Thyroid gland (tissue), 4 donors: ENCODE measurements at places on chromosomes 5 and 9. TPM values are rescaled to one million over a fixed set of nuclear protein-coding genes. Genes with fewer than 3 reads are reported as not detected.

DNA sequence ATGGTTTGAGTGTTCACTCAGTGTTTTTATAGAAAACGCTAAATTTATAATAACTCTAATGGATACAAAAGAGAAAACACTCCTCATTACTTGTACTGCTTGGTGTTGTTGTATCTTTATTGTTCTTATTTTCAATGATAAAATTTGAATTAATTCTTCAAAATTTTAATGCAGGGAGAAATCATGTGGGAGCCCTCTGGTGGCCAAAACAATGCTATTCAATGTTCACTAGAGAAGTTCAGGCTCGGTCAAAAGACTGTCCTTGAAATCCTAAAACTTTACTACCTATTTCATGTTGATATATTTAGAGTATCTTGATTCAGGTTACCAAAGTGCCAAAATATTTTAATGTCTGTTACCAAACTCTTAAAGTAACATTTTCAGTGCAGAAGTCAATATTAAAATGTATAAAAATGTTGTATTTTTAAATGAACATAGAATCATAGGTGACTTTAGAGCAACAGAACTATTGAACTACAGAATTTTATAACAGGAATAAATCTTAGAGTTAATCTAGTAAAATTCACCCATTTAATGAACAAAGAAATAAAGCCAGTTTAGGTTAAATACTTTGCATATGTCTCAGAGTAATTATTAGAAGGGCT is 1259.8 kb downstream of the PTPRD start:
- H3K4me3 ChIP-seq: no peak overlapping the region
- no peak for DNase-seq
- no peaks in the 10 kb centered on the region for H3K27me3 ChIP-seq

DNA sequence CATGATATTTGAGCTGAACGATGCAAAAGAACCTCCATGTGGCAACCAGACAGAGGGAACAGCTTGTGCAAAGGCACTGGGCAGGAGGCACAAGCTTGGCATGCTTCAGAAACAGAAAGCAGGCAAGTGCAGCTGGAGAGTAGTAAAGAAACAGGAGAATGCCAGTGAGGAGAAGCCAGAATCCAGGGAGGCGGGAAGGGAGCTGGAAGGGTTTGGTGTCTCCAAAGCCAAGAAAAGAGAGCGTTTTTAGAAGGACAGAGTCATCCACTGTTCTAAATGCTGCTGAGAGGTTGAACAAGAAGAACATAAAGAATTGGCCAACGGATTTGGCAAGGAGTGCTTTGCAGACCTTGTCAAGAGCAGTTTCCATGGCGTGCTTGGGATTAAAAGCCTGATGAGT is 124.7 kb downstream of the TLE1 start:
- no peak overlapping the region for H3K4me3 ChIP-seq
- no peaks in the 10 kb centered on the region for H3K36me3 ChIP-seq
- H3K27ac ChIP-seq: no peak overlapping the region
- H3K27me3 ChIP-seq: no peaks in the 10 kb centered on the region
- DNase-seq: no peak

The FIBCD1 gene
- total RNA-seq: 0.11 TPM

The FBP1 gene
- total RNA-seq: 21.2 TPM

The SUSD3 gene
- total RNA-seq: 5.1 TPM

The PDE6A gene
- total RNA-seq: not detected

The SPINK9 gene
- not detected for total RNA-seq
